NCI-H524 (cell line): ENCODE measurements at places on chromosomes 5 and 9.
A peak's percentile ranks its signal among the peaks of the same experiment; 100 is the strongest.

DNA sequence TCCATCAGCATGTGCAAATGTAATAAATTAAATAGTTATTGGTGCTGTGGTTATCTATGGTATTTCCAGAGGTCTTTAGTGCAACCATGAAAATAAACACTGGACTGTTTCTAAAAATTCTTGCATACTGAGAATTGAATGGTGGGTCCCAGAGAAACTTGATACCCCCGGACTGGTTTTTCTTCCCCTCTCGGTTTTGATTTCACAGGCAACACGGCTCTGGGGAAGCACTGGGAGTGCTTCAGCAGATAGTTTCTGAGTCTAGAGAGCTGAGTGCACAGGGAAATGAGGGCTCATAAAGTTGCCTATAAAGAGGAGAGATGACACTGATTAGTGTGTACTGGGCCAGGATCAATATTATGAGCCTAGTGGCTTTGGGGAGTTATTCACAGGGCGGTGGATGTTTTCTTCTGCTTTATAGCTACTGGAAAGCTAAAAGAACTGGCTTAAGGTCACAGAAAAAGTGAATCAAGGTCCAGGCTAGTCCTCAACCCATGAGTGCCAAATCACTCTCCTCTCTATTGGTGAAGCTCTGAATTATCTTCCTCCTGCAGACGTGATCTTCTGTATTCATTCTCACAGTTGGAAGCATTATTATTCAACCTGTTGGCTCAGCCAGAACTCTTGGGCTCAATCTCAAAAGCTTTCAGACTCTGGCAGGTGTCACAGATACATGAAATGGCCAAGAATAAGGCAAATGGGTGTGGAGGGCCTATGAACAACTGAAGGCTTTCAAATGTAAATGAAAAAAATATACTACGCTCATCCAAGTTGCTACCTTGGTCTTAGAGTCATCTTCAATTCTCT is 170.2 kb upstream of the HMHB1 start:
- no peak for DNase-seq

- no peak for DNase-seq
Measured at GRCh38 chr5:158514319-158514985, 585.3 kb downstream of the EBF1 start.

GRCh38 chr5:142826741-142827492 is 56.7 kb downstream of the ARHGAP26 start:
- DNase-seq, result no peak

DNA sequence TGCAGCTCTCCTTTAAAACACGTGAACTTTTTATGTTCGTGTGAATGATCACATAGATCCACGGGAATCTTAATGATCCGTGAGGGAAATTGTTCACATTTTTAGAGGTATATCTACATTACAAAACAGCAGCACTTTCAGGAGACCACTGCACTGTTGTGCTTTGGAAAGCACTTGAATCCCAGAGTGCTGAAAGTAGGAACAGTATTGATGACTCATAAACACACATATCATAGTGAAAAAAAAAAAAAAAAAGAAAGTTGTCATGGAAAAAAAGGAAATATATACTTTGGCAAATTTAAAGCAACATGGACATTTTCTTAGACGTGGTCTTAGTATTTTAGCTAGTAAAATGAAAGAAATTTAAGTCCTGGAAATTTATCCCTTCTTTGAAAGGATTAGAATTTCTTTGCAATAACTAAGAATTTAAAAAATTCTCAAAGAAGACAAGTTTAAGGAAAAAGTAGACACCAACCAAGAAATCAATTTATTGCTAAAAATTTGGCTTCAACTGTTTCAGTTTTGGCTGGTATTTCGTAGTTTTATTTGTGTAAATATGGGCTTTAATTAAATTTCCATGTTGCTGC is 55.4 kb downstream of the ADGRV1 start:
- no peak for DNase-seq

- DNase-seq, result no peak
Measured at GRCh38 chr9:98324801-98325200, 69.4 kb upstream of the TBC1D2 start.

DNA sequence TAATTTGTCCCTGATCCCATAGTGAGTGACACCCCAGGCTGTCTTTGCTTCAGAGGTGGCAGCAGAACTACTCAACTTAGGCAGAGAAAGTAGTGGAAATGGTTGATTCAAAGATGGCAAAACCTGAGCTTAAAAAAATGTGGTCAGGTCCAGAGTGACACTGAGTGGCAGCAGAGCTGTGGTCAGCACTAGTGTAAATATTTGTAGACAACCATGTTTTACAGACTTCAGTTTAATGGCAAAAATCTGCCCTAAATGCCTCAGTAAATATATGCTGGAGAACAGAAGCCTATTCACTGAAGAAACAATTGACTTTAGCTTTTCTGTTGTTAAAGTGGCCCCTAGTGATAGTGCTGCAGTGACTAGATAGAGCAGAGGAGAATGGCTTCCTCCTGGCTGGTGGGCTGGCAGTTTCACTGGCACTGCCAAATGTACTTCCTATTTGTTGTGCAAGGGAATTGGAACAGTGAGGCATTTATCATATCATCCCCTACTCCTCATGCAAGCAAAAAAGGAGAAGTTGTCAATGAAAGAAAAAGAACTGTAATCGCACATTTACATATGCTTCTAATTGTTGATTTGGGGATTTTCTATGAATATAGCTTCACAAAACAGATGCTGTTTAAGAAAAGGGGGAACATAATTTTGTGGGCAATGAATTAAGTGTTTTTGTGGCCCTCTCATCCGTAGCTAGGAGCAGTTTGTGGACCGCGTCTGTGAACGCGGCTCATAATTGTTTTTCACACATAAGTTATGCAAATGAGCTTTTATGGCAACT is 12.0 kb downstream of the PBX3 start:
- DNase-seq, result no peak

GRCh38 chr9:99828054-99828416 is 6.3 kb downstream of the NR4A3 start:
- DNase-seq, result no peak

DNA sequence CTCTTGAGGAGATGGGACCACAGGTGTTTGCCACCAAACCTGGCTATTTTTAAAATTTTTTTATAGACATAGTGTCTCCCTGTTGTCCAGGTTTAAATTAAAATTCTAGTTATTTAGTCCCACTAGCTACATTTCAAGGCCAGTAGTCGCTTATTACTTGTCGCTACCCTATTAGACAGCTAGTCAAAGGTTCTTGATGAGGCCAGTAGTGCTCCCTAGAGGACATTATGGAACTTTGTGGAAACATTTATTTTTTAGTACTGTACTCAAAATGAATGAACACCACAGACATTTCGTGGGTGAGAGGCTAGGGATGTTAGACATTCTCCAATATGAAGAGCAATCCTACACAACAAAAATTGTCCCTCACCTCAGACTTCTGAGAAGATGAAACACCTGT is 14.4 kb upstream of the GRXCR2 start:
- DNase-seq, result no peak

DNA sequence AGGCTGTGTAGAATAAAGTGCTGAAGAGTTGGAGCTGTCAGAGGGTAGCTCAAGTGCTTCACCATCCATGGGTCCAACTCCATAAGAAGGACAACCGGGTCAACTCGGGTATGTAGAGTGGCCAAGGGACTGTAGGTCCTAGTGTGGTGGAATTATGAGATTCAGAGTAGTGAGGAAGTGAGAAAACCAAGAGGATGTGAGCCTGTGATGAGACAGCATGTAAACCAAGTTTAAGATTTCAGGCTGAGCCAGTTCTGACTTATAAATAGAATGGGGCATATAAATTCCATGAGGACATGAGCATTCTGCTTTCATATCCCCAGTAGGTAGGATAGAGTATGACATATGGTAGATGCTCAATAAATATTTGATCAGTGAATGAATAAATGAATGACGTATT is 96.3 kb downstream of the CFAP95 start:
- no peak for DNase-seq

GRCh38 chr5:136811551-136811950 is 446.2 kb upstream of the TRPC7 start:
- no peak for DNase-seq

GRCh38 chr9:109520475-109521132 is 22.5 kb upstream of the PTPN3 start:
- peak; percentile 73 for DNase-seq

DNA sequence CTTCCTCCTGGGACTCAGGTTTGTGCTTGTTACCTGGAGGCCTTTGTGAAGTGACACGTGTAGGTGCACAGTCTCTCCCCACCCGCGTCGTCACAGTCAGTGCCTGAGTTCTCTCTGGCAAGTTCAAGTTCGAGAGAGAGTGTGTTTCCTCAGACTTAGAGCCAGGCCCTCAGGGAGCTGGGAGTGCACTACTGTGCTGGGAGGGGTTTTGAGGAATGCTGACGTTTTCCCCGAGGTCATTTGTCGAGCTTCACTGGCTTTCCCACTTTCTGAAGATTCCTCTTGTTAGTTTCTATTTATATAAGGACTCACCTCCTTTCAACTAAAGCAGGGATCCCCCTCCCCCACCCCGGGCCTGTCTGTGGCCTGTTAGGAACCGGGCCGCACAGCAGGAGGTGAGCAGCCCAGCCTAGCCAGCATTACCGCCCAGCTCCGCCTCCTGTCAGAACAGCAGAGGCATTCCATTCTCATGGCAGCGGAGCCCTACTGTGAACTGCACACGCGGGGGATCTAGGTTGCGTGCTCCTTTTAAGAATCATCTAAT is 209.2 kb downstream of the DIRAS2 start:
- DNase-seq, result no peak

- DNase-seq, result no peak
Measured at GRCh38 chr9:69882998-69883565, 62.5 kb downstream of the CFAP95 start.

GRCh38 chr5:135880278-135880677 is 15.4 kb downstream of the IL9 start:
- DNase-seq, result no peak

GRCh38 chr9:70415041-70415440 is 584 bp upstream of the KLF9 start:
- no peak for DNase-seq

DNA sequence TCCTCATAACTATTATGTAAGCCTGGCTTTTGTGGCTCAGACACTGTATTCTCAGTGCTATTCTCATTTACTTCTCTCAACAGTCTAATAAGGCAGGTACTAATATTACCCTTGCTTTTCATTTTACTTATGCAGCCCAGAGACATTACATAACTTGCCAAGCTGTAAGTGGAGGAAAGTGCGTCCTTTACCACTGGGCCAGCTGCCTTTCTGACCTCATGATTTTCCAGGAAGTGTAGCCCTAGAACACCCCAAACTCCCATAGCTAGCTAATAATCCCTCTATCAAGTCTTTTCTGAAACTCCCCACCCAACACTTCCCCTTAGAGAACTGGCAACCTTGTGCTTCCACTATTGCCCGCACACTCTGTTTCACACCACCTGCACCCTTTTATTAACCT is 192.9 kb upstream of the HMHB1 start:
- DNase-seq, result no peak

- no peak for DNase-seq
Measured at GRCh38 chr5:118126159-118126558, 862.2 kb downstream of the DTWD2 start.

DNA sequence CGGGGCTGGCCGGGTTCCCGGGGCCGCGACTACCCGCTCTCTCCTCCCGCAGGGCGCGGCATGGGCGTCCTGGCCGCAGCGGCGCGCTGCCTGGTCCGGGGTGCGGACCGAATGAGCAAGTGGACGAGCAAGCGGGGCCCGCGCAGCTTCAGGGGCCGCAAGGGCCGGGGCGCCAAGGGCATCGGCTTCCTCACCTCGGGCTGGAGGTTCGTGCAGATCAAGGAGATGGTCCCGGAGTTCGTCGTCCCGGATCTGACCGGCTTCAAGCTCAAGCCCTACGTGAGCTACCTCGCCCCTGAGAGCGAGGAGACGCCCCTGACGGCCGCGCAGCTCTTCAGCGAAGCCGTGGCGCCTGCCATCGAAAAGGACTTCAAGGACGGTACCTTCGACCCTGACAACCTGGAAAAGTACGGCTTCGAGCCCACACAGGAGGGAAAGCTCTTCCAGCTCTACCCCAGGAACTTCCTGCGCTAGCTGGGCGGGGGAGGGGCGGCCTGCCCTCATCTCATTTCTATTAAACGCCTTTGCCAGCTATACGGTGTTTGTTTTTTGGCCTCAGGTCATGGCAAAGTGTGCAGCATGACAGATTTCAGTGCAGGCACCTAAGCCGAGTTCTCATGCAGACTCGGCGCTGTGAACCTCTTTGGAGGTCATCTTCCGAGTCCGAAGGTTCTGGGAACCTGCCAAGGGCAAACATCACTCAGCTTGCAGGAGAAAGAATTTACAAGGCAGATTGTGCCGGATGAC is 516 bp downstream of the MRPL41 start:
- no peak for DNase-seq

DNA sequence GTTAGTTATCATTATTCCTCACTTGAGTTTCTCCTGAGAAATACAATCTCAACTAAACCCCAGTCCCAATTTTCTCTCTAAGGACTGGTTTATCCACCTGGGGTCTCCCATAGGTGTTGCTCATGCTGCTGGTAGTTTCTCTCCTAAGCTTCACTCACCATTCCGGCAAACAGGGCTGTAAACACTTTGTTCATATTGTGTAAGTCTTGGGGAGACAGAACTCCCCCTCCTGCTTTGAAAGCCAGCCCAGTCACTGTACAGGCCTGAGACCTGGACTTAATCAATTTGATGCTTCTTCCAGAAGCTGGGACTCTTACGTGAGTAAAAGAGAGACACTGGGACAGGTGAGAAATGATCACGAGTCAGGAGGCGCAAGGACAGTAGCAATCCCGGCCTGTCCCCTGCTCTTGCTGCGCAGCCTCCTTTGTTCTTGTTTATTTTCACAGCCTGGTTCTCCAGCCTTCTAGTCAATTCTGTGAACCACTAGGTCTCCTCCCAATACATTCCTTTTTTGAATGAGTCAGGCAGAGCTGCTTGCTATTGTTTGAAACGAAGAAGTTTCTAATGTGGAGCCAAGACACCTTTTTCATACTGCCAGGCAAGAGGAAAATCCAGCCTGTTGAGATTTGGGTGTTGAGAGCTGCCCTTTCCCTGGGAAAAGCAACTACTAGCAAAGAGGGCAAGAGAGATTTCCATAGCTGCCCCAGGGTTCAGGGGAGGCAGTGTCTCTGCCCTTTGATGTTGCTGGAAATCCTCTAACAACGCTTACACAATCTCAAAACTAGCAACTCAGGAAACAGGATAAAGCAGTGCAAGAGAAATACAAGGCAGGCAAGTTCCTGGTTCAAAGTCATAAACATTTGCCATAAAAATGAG is 9.2 kb upstream of the SHROOM1 start:
- DNase-seq, result no peak

GRCh38 chr5:170056561-170057267 is 49.0 kb upstream of the FOXI1 start:
- DNase-seq, result no peak

GRCh38 chr5:141973871-141974595 is 5.1 kb downstream of the RNF14 start:
- no peak for DNase-seq

DNA sequence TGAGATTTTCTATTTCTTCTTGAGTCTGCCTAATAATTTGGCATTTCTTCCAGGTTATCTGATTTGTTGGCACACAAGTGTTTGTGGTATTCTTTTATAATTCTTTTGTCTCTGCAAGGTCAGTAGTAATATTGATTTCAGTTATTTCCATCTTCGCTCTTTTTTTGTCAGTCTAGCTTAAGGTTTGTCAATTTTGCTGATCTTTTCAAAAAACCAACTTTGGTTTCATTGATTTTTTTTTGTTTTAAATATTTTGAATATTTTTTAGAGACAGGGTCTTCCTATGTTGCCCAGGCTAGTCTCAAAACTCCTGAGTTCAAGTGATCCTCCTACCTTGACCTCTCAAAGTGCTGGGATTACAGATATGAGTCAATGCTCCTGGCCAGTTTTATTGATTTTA is 162.8 kb downstream of the BARX1 start:
- DNase-seq, result no peak

GRCh38 chr9:131396626-131397025 is 2.7 kb downstream of the PRRC2B start:
- no peak for DNase-seq
